Dermis microvascular lymphatic vessel endothelial cell (primary cell): ENCODE measurements at places on chromosomes 1 and 21. TPM values are rescaled to one million over a fixed set of nuclear protein-coding genes. Genes with fewer than 3 reads are reported as not detected.

GRCh38 chr1:111988743-111989453 lies 570 bp downstream of the KCND3 start:
- no peak for DNase-seq

DNA sequence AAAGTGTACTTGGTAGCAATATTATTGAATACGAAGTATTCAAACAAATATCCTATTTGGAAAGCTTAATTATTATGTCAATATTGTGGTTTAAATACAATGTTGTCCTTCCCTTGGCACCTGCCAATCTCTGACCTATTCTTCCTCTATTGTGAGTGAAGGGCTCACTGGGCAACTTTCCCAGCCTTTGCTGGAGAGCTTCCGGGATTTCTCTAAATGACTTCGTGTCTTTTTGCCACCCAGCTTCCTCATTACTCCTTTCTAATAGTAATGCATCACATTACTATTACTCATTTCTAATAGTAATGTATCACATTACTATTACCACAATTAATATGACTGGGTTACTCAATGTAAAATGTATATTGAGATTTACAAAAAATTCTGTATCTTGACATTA lies 880.6 kb downstream of the BRINP3 start:
- no peak for DNase-seq

DNA sequence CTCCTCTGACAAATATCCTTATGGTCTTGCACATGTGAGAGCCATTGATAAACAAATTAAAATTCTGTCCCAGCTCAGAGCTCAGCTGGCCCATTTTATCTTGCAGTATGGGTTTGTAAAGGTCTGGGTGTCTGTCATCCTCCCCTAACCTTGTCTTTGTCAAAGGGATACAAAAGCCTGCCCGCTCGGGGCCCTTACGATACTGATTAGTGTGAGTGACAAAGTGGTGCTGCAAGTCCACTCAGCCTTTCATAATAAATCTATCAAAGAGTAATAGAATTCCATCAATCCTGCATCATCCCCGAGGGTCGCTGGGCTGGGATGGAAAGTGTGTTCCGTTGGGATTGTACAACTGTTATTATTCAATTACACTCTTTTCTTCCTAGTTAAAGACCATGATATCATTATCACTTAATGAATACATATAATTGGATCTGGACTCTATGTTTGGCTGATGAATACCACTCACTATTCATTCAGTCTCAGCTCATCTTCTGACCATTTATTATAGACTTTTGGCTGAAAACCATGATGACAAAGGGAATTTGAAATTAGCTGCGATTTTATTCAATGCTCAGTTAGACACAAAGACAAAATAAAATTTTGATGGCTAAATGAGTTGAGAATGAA lies 122.5 kb upstream of the FOXD3 start:
- DNase-seq, result no peak

Gene ATAD3A
- total RNA-seq, result 25.0 and 27.4 TPM in 2 replicates

DNA sequence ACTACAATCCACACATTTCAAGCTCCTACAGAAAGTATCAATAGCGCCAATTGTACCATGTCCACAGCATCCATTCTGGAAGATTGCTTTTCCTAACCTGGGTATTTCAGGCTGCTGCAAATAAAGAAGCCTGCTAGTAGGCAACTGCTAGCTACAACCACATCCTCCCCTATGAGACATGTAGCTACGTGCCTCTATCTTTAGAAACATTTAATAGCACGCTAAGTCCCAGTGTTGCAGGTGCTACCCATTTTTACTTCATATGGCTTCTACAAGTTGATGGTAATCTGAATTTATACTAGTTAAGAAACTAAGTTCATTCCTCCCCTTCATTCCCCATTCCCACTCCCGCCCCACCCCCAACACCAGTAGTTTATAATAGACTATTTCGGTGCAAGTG lies 7.4 kb upstream of the AMPD1 start:
- DNase-seq, result no peak

Gene FLG2
- not detected in 2 replicates for total RNA-seq

DNA sequence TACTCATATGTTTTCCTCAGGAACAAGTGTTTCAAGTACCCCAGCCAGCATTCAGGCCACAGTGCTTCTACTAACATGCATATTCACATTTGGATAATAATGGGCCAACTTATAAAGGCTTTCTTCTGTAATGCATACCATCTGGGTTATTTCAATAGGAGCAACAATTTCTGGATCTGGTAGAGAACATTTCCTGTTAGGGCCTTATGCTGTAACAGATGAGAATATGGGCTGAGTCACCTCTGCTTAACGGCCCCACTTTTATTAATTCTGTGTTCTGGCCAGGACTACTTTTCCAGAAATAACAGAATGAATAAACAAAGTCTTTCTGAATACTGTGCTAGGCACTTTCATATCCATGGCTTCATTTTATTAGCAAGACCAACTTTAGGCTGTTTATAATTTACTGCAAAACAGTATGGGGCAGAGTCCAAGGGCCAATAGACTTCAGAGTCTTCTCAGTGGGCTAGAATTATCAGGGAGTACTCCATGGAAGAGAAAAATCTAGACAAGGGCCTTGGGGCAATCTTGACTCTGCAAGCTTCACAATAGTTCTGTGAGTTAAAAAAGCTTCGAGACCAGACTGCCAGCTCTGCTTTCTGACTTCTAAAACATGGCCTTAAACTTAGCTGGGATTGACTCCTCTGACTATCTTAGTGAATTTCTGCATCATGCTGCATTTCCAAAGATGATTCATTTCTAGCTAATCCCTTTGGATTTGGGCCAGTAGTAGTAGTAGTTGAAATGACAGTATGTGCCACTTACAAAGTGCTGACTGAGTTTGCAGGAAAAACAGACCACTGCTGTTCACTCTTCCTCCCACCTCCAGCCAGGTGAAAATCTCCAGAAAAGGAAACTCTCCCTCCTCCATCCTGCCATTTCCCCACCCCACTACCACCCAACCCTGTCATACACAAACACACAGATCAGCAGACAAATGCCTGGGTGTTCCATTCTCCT lies 8.2 kb upstream of the SSX2IP start:
- peak; percentile 6 for DNase-seq

DNA sequence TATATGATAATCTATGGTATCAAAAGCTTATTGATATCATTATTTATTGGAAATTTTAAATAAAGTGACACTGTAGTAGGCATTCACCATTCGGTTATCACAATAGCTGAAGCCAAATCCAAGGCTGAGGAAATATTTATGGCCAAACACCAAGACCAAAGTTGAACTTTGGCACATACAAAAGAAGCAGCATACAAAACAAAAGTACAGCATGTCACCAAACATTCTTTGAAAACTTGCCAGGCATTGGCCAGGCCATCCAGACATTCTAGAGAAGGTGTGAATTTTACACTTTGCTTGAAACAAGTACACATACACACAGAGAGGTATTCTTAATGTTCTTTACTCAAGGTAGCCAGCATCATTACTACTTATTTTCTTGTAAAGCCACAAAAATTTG lies 544.4 kb upstream of the CXADR start:
- DNase-seq, result peak; percentile 8

- DNase-seq, result peak; percentile 71
Measured at GRCh38 chr21:37665230-37666024, 250.8 kb downstream of the KCNJ6 start.

Gene LDLRAD2
- 0.13 TPM in 1 of 2 replicates, not detected in the other for total RNA-seq

Gene ERO1B
- total RNA-seq, result 3.7 and 4.0 TPM in 2 replicates

DNA sequence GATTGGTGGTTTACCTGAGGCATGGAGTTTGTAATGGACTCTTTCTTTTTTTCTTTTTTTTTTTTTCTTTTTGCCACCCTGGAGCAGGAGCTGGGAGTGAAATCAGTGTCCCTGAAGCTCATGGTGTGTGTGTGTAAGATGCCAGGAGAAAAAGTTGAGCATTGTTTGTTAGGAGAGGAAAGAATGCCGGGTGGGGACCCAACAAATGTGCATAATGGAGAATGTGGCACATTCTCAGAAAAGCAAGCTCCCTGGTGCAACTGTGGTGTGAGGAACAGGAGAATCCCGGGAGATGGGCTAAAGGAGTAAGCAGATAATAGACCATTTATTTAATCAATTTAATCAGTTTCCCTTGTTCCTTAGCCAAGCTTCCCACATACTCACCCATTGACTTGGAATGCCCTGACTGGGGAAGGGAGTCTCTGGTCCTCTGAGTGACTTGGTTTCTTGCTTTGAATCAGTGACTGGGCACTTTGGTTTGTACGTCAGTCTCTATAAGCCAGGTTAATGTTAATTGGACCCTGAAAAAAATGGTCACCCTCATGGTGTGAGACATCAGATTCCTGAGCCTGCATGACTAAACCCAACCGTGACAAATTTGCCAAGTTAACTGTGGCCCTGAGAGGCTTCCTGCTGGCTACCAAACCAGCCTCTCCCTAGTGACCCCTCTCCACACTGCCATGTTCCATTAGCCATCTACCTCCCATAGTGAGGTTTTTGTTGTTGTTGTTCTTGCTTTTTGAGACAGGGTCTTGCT lies 43.9 kb upstream of the ITPKB start:
- peak; percentile 18 for DNase-seq

GRCh38 chr1:53590104-53590503 lies 130.9 kb downstream of the DMRTB1 start:
- DNase-seq, result no peak

Gene OR2L8
- not detected in 2 replicates for total RNA-seq

Gene HSPA6
- total RNA-seq, result 0.13 and 1.5 TPM in 2 replicates

Gene PCP4
- not detected in 2 replicates for total RNA-seq

GRCh38 chr1:35564037-35564883 lies 6.7 kb downstream of the NCDN start:
- peak; percentile 80 for DNase-seq

DNA sequence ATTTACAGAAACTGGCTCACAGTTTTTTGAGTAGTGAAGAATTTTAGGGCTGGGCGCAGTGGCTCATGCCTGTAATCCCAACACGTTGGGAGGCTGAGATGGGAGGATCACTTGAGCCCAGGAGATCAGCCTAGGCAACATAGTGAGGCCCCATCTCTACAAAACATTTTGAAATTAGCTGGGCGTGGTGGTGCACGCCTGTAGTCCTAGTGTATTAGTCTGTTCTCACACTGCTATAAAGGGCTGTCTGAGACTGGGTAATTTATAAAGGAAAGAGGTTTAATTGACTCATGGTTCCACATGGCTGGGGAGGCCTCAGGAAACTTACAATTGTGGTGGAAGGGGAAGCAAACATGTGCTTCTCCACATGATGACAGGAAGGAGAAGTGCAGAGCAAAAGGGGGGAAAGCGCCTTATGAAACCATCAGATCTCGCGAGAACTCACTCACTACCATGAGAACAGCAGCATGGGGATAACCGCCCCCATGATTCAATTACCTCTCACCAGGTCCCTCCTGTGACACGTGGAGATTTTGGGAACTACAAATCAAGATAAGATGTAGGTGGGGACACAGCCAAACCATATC lies 24.4 kb upstream of the DYRK1A start:
- no peak for DNase-seq

Gene HSD11B1
- not detected in 2 replicates for total RNA-seq

Gene DNALI1
- 0.26 and 0.51 TPM in 2 replicates for total RNA-seq

DNA sequence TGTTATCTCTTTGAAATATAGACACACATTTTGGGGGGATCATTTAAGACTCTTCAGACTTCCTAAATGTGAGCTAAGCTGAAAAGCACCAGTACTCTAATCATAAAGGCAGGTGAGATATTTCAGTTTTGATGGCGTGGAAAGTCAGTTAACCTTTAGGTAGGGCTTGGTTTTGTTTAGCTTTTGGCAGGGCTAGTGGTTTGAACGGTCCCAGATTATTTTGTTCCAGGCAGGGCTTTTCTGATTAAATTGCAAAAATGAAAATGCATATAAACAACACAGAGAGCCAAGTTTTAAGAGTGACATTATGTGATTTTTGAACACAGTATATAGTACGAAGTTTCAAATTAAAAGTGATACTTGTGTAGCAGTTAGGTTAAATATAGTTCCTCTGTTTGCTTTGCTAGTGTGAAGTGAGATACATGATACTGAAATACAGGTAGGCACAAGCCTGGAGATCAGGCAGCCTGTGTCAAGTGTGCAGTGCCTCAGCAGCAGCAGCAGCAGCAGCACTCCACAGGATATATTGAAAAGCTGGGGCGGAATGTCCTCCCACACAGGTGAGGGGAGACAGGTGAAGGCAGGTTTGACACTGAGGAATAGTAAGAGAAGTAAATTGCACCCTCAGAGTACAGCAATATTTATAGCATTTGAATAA lies 47.4 kb downstream of the CAMTA1 start:
- no peak for DNase-seq

Gene TTC22
- not detected in 2 replicates for total RNA-seq

Gene AGT
- total RNA-seq, result not detected in 2 replicates

Gene G0S2
- total RNA-seq, result 0.25 and 1.2 TPM in 2 replicates

Gene SAMD13
- 0.63 and 1.0 TPM in 2 replicates for total RNA-seq

DNA sequence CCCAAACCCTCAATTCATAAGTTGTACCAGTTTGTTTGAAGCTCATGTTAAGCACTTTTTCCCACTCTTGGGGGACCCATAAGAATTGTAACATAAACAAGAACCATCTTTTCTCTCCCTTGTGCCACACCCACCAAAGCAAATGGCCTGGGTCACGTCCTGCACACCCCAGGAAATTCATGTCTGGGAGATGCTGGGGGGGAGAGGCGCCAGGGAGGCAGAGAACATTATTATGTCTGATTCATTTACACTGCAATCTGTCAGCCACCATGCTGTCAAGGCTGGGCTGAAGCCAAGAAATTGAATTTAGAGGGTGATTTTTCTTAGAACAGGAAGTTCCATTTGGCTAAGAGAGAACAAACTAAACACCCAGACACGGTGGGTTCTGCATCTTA lies 37.2 kb upstream of the IPO9 start:
- no peak for DNase-seq

DNA sequence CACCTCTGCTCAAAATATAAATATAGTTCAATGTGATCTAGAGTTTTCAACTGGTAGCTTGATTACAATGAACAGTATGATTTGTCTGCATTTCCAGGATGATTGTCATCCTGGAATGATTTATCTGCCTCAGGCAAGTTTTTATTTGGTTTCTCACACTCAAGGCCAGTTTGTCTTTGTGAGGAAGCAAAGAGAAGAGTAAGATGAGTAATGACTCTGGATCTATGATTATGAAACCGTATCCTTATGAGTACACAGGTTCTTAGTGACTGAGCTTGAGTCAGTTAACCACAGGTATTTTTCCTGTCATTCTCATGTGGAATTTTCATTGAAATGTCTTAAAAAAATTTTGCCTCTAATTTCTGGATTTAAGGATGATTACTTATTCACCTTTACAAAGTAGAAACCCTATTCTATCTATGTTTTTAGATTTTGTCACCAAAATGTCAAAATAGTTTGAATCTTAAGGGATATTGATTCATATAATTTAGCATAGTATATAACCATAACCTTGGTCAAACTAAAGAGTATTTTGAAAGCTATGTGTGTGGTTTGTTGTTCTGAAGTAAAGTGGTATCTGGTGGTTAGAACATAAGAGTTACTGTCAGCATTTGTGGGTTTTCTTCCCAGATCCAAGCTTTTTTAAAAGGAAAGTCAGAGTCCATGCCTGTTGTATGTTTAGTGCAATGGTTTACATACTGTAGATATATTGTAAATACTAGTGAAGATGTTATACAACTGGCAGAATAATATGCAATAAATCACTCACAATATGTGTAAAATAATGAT lies 145.0 kb downstream of the RASAL2 start:
- peak; percentile 89 for DNase-seq

GRCh38 chr1:220219865-220220698 lies 52.2 kb downstream of the RAB3GAP2 start:
- DNase-seq, result no peak

GRCh38 chr21:36624105-36624504 lies 74.8 kb upstream of the SIM2 start:
- DNase-seq, result no peak

Gene SLC45A3
- 14.8 and 53.0 TPM in 2 replicates for total RNA-seq

- peak; percentile 14 for DNase-seq
Measured at GRCh38 chr21:45060675-45061311, 13.6 kb upstream of the ADARB1 start.

GRCh38 chr1:24641646-24642151 lies 1.4 kb upstream of the SRRM1 start:
- peak; percentile 16 for DNase-seq

Gene HHIPL2
- total RNA-seq, result not detected in 2 replicates

GRCh38 chr1:211361202-211361601 lies 34.6 kb downstream of the TRAF5 start:
- DNase-seq, result no peak
